Psoas muscle (tissue), 8 donors: ENCODE measurements at places on chromosomes 4 and X.

DNA sequence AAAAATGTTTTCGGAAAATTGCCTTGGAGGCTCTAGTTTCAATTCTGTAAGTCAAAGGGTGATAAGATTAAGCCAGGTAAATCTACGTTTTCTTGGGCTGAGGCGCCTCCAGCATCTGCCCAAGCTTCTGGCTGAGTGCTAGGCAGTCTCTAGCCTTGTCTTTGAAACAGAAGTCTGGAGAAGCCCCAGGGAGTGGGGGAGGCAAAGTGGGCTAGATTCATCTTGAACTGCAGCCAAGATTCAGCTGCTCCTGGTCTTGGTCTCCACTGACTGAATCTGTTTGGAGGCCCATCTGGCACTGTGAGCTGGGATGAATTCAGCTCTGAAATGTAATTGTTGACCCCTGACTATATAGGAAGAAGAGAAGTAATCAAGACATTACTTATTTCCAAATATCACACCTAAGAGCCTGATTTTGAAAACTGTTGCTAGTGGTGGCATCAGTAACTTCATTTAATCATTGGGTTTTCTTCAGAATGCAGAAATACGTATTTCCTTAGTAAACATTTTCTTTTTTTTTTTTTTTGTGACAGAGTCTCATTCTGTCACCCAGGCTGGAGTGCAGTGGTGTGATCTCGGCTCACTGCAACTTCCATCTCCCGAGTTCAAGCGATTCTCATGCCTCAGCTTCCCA, 187.3 kb upstream of the LEF1 start:
- H3K4me3 ChIP-seq: no peak overlapping the region
- peaks cover 12% of the 10 kb centered on the region for H3K27me3 ChIP-seq
- no peak for DNase-seq
- no peak overlapping the region for H3K27ac ChIP-seq

DNA sequence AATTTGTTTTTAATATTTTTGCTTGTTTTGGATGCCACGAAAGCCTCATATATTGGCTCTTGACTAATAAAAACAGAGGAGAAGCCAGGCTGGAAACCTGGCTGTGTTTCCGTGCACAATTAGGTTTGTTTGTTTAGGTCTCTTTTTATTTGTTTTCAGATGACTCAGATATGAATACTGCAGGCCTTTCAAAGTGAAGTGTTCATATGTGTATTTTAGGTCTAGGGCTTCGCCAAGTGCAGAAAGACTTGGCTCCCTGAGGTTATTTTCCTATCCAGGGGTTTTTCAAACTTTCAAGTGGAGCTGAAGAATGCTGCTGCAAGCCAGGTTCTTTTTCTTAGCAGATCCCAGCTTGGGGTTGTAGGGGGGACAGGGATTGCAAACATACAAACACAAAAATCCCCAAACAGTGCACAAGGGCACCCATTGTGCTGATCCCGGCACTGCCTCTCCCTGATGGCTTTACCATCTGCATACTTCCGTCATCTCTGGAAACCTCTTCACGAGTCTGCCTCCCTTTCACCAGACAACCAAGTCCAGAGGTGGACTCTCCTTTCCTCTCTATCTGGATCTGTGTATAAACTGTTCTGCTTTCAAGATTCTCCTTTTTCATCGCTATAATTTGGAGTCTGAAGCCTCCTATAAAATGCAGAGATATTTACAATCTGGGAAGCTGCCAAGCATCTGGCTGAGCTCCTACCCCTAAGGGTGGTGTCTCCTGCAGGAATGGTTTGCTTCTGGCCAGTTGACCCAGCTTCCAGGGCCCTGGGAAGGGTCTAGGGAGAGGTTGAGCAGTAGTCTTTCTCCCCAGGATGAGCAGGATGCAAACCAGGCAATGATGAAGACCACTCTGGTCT, 108.6 kb downstream of the SMIM20 start:
- no peak overlapping the region for H3K27ac ChIP-seq
- H3K4me1 ChIP-seq: no peaks in the 10 kb centered on the region
- no peak for DNase-seq
- no peaks in the 10 kb centered on the region for H3K36me3 ChIP-seq

GRCh38 chr4:182969651-182970279, 52.6 kb upstream of the DCTD start:
- no peak overlapping the region for H3K4me3 ChIP-seq
- no peaks in the 10 kb centered on the region for H3K4me1 ChIP-seq
- DNase-seq: no peak
- H3K27me3 ChIP-seq: no peaks in the 10 kb centered on the region

DNA sequence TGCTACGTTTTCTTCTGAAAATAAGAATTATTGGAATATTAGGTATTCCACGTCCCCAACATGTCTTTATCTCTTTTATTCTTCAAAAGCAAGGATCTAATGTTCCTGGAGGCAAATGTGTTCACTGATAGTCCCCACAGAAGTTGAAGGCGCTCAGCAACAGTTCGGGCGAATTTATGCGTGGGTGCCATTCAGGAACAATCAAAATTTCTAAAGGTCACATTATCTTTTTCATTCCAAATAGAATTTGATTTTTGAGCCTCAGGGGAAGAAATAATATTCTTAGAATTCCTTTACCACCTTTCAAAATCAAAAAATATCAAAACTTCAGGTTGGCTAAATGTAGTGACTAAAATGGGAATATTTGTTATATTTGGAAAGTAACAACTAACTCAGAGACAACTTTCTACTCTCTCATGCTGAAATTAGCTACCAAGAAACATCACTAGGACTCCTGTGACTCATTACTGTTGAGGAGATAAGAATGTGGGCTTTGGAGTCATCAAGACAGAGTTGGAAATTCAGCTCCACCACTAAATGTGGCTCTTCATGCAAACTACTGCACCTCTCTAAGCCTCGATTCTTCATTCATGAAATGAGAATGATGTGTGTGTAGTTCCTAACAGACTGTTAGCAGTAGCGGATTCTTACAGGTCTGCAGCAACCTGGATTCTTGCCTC, 72.3 kb upstream of the KIT start:
- H3K4me1 ChIP-seq: no peaks in the 10 kb centered on the region
- H3K27me3 ChIP-seq: no peaks in the 10 kb centered on the region
- no peak for DNase-seq
- H3K36me3 ChIP-seq: no peaks in the 10 kb centered on the region

DNA sequence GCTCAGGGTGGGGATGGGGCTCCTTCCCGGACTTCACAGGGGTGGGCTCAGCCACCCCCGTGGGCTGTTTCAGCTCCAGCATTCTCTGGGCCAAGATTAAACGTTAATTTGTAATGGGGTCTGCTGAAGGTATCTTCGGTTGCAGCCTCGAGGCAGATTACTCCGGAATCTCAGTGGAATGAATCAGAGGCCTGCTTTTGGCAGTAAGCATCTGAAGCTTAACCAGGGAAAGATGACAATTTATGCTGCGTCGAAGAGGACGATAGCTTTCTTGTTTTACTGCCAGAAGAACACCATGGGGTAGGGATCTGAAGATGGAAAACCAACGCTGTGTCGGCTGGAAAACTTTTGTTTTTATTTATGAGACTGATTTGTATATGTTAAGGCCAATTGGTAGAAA, 129.2 kb upstream of the MSX1 start:
- H3K27ac ChIP-seq: no peak overlapping the region
- no peaks in the 10 kb centered on the region for H3K4me1 ChIP-seq
- H3K4me3 ChIP-seq: no peak overlapping the region
- DNase-seq: no peak
- peaks cover 4% of the 10 kb centered on the region for H3K27me3 ChIP-seq
